ENCODE measurements at places on chromosomes 12 and 14. TPM values are rescaled to one million over a fixed set of nuclear protein-coding genes. Genes with fewer than 3 reads are reported as not detected.

GRCh38 chr12:104464899-104465298, 8.2 kb downstream of the CHST11 start:
- peak overlapping the region; percentile 97 for H3K4me3 ChIP-seq
- no peaks in the 10 kb centered on the region for H3K27me3 ChIP-seq
- no peak for DNase-seq

DNA sequence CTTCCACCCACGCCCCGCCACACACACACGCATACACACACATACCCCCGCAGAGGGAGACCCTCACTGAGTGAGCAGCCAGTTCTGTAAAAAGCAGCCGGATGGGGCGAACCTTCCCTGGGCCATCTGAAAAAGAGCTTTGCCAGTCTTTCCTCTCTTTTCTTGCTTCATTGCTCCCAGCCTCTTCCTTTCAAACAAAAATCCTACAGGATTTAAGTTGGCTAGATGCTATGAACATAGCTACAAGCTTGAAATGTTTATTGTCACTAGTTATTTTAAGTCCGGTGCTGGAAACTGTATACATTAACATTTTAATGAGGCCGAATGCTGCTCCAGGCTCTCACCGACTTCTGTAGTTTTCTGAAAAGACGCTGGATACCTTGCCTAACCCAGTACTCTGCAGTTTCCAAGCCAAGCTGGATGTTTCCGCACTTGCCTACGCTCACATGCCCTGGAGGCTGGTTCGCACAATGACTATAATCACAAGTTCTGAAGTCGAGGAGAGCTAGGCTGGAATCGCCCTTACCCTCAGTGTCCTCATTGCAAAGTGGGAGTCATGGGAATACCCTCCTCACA, 39.2 kb downstream of the LTBP2 start:
- no peak overlapping the region for H3K4me3 ChIP-seq
- H3K4me1 ChIP-seq = peaks cover 20% of the 10 kb centered on the region
- peaks cover 2% of the 10 kb centered on the region for H3K27me3 ChIP-seq
- H3K27ac ChIP-seq = no peak overlapping the region

- no peak overlapping the region for H3K27ac ChIP-seq
- H3K4me3 ChIP-seq = no peak overlapping the region
- DNase-seq = peak; percentile 61
Measured at GRCh38 chr14:51283402-51284085, 43.5 kb downstream of the TMX1 start.

GRCh38 chr14:88804035-88804434, 11.3 kb upstream of the EML5 start:
- DNase-seq = no peak
- no peak overlapping the region for H3K27ac ChIP-seq
- peaks cover 6% of the 10 kb centered on the region for H3K27me3 ChIP-seq
- H3K36me3 ChIP-seq = no peaks in the 10 kb centered on the region

GRCh38 chr12:113066813-113067400, 10.4 kb downstream of the DTX1 start:
- H3K27me3 ChIP-seq = no peaks in the 10 kb centered on the region
- no peak overlapping the region for H3K4me3 ChIP-seq
- no peak overlapping the region for H3K27ac ChIP-seq
- no peaks in the 10 kb centered on the region for H3K36me3 ChIP-seq

RPS6KL1 gene
- polyA plus RNA-seq = 0.27 TPM

PLEKHG7 gene
- 0.05 TPM for polyA plus RNA-seq

- H3K27ac ChIP-seq = no peak overlapping the region
- H3K36me3 ChIP-seq = peaks cover 27% of the 10 kb centered on the region
- H3K4me3 ChIP-seq = no peak overlapping the region
- no peak for DNase-seq
Measured at GRCh38 chr12:62576503-62576902, 109.9 kb downstream of the MON2 start.

DNA sequence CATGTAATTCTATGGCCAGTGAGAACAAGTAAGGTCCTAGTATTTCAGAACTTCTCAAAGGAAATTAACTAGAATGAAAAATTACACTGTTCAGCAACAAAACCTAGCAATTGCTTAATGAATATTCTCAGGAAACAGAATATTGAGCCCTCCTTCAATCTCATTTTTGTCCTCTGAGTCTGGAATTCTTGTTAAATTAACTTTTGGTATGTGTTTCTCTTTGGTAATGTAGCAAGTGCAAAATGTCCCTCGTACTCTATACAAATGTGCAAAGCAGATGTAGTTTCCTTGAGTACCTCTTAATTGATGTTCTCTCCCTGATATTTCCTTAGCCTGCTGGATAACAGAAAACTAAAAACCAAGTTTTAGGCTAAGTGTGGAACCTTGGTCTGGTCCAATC, 190.8 kb upstream of the CNOT2 start:
- no peak overlapping the region for H3K4me3 ChIP-seq
- H3K27me3 ChIP-seq = no peaks in the 10 kb centered on the region
- no peak for DNase-seq
- no peak overlapping the region for H3K27ac ChIP-seq

DNA sequence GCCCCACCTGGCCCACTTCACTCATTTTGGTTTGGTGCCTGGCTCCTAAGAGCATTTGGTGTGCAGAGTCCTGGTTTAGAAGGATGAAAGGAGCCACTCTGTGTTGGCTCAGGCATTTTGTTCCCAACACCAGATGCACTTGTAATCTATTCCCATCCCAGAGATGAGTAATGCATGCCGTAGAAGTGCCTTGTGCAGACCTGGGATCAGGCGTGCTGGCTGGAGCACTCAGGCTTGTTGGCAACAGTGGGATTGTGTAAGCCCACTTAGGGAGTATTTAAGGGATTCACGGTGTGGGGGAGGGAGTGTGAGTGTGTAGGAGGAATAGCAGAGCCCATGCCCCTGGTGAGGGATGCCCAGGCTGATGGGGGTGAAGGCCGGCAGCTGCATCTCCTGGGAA, 501.5 kb upstream of the TBX3 start:
- no peak overlapping the region for H3K4me3 ChIP-seq
- H3K4me1 ChIP-seq = no peaks in the 10 kb centered on the region
- no peaks in the 10 kb centered on the region for H3K27me3 ChIP-seq
- no peak for DNase-seq

GRCh38 chr12:99043319-99043914, 398.3 kb downstream of the APAF1 start:
- no peaks in the 10 kb centered on the region for H3K4me1 ChIP-seq
- H3K27ac ChIP-seq = no peak overlapping the region

P2RX2 gene
- not detected for polyA plus RNA-seq

GRCh38 chr12:31324116-31324844, 1.7 kb downstream of the SINHCAF start:
- peak overlapping the region; percentile 87 for H3K27ac ChIP-seq
- peak overlapping the region; percentile 94 for H3K4me3 ChIP-seq
- DNase-seq = peak; percentile 84
- H3K36me3 ChIP-seq = no peaks in the 10 kb centered on the region

DNA sequence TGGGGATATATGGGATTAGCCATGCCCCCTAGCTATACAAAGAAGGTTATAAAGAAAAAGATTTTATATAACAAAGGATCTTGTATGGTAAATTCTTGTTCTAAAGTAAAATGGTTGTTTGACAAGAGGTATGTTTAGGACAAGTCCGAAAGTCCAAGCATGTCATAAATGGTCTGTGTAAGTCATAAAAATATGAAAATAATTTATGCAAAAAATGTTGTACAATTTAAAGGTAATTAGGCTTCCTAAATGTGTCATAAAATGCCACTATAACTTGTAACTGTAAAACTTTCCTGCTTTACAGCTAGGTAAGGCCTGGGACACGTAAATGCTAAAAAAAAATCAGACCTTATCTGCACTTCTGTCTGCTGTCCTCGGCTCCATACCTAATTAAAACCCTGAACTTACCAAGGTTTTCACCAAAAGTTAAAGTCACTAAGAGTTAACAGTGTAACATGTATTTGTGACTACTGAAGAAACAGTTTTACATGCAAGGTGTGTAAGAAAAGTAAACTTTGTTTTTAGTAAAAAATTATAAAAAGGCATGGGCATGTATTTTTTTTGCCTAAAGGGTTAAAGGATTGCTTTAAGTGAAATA, 110.0 kb upstream of the RESF1 start:
- no peaks in the 10 kb centered on the region for H3K27me3 ChIP-seq
- H3K4me3 ChIP-seq = no peak overlapping the region
- no peak for DNase-seq
- H3K36me3 ChIP-seq = no peaks in the 10 kb centered on the region

GRCh38 chr12:111238075-111238734, 130.7 kb downstream of the PHETA1 start:
- no peaks in the 10 kb centered on the region for H3K4me1 ChIP-seq
- DNase-seq = no peak
- H3K36me3 ChIP-seq = no peaks in the 10 kb centered on the region
- no peaks in the 10 kb centered on the region for H3K27me3 ChIP-seq
- no peak overlapping the region for H3K27ac ChIP-seq

DNA sequence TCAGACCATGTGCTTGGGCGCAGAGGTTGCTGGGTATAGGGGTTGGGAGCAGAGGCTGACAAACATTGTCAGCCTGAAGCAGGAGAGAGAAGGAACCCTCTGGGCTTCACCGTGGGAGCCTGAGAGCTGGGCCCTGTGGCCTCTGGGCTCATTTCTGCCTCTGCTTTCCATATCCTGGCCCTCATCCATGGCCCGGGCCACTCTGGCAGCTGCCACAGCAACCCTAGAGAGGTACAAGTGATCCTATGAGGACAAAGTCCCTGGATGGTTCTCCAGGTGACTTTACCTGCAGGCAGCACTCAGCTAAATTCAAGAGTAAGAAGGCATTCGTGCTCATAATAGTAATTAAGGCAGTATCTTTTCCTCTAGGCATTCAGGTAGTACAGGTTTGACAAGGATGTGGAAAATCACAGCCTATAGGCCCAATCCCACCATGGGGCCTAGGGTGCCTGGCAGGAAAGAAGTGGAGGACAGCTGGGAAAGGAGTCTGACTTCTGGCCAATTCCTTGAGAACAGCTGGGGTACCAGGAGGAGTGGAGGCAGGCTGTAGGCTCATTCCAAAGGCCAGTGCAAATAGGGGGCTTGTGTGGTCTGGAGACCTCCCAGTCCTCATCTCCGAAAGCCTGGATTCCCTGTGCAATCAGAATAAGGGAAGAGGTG, 3.6 kb upstream of the TTC7B start:
- no peak overlapping the region for H3K27ac ChIP-seq
- no peak overlapping the region for H3K4me3 ChIP-seq
- H3K4me1 ChIP-seq = peaks cover 17% of the 10 kb centered on the region
- H3K27me3 ChIP-seq = peaks cover 3% of the 10 kb centered on the region

- no peak for DNase-seq
- no peaks in the 10 kb centered on the region for H3K27me3 ChIP-seq
- H3K27ac ChIP-seq = no peak overlapping the region
- peaks cover 3% of the 10 kb centered on the region for H3K36me3 ChIP-seq
Measured at GRCh38 chr12:7122811-7123769, 5.6 kb downstream of the RBP5 start.

KRT71 gene
- polyA plus RNA-seq = not detected

- H3K27ac ChIP-seq = no peak overlapping the region
- H3K36me3 ChIP-seq = no peaks in the 10 kb centered on the region
- H3K27me3 ChIP-seq = peaks cover 2% of the 10 kb centered on the region
- H3K4me1 ChIP-seq = no peaks in the 10 kb centered on the region
Measured at GRCh38 chr14:71918955-71919354, 13.3 kb upstream of the RGS6 start.
